ENCODE measurements at places on chromosomes 11 and 22. TPM values are rescaled to one million over a fixed set of nuclear protein-coding genes. Genes with fewer than 3 reads are reported as not detected.

IRF7 gene
- 33.5 TPM for total RNA-seq

DNA sequence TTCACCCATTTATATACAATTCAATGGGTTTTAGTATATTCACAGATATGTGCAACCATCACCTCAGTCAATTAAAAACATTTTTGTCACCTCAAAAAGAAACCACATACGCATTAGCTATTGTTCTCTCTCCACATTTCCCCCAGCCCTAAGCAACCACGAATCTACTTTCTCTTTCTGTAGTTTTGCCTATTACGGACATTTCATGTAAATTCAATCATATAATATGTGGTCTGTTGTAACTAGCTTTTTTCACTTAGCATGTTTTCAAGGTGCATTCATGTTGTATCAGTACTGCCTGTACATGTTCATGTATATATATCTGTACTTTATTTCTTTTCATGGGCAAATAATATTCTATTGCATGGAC lies 104.7 kb upstream of the RRM1 start:
- H3K36me3 ChIP-seq, result no peaks in the 10 kb centered on the region
- H3K27ac ChIP-seq, result no peak overlapping the region
- no peak overlapping the region for H3K4me3 ChIP-seq
- H3K27me3 ChIP-seq, result no peaks in the 10 kb centered on the region

DNA sequence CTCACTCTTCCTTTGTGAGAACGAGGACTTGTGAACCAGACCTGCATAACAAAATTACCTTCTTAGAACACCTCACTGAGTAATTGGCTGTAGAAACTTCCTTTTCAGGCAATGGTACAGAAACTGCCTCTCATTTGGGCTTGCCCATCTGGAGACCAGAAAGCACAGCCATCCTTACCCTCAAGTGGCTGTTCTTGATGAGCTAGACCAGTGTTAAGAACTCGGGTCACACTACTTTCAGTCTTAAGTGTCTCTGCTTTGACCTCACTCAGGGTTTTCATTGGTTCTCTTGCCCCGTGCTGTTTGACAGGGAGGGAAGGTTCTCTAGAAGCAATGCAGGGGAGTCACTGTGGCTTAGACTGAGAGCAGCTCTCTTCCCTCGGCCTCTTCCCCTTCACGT lies 29.3 kb downstream of the NAT10 start:
- H3K27ac ChIP-seq, result no peak overlapping the region
- H3K4me1 ChIP-seq, result no peaks in the 10 kb centered on the region
- H3K36me3 ChIP-seq, result peaks cover 93% of the 10 kb centered on the region
- no peaks in the 10 kb centered on the region for H3K27me3 ChIP-seq

DNA sequence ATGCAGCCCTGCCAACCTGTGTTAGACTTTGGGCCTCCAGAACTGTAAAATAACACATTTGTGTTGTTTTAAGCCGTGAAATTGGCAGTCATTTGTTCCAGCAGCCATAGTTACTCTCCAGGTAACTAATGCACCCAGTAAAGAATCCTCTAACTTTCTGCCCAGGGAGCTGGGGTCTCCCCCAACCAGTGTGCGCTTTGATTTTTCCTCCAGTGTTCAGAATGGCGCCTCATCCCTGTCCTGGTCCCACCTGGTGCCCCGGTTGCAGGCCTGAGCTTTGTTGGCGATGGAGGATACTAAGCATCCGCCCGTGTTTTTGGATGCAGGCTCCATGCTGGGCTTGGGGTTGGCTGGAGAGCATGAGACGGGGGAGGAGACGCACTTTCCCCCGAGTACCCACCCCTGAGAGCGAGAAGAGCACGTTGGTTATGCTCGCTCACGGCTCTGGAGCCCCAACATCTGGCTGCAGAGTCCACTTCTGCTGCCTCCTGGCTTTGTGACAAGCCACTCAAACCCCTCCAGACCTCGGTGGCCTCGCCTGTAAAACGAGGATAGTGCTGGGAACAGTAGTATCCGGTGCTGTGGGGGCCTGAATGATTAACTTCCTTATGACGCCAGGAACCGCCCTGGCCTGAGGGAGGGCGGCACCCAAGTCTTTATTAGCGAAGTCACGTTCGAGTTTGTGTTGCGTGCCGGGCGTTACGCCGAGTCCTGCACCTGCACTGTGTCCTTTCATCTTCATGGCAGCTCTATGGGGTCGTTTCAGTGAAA lies 25.8 kb downstream of the MRGPRD start:
- H3K4me3 ChIP-seq, result no peak overlapping the region
- peak; percentile 17 for DNase-seq
- no peak overlapping the region for H3K27ac ChIP-seq

TMX2 gene
- 54.9 TPM for total RNA-seq

LRRC74B gene
- not detected for total RNA-seq
